Right atrium auricular region (tissue), 2 donors: ENCODE measurements at places on chromosomes 6 and 20. TPM values are rescaled to one million over a fixed set of nuclear protein-coding genes. Genes with fewer than 3 reads are reported as not detected.

- H3K4me1 ChIP-seq: no peaks in the 10 kb centered on the region
- H3K27ac ChIP-seq: no peak overlapping the region
- H3K27me3 ChIP-seq: peaks cover 3% of the 10 kb centered on the region
- no peak for DNase-seq
- no peaks in the 10 kb centered on the region for H3K36me3 ChIP-seq
These were observed 6.5 kb upstream of the BPIFB1 start for GRCh38 chr20:33276303-33277113.

SLC22A7 gene
- total RNA-seq: not detected

DNA sequence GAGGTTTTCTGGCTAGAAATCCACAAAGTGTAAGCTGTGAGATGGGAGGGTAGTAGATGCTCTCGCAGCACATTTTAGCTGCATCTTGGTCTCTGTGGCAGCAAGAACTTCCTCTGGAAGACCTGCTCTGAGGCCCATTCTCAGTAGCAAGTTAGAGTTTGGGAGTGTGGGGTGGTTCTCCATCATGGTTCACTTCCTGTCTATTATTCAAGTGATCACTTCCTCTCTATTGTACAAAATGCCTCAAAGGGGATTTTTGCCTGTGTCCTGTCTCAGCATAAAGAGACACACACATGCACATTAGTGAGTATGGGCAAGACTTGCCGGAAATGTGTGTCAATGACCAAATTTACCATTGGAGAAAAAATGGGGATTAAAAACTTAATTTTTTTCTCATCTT lies 42.5 kb downstream of the LYRM2 start:
- H3K36me3 ChIP-seq: no peaks in the 10 kb centered on the region
- no peak overlapping the region for H3K27ac ChIP-seq
- no peaks in the 10 kb centered on the region for H3K27me3 ChIP-seq

CTCFL gene
- not detected for total RNA-seq

RAMACL gene
- 0.20 TPM for total RNA-seq

KCNK16 gene
- not detected for total RNA-seq

DNA sequence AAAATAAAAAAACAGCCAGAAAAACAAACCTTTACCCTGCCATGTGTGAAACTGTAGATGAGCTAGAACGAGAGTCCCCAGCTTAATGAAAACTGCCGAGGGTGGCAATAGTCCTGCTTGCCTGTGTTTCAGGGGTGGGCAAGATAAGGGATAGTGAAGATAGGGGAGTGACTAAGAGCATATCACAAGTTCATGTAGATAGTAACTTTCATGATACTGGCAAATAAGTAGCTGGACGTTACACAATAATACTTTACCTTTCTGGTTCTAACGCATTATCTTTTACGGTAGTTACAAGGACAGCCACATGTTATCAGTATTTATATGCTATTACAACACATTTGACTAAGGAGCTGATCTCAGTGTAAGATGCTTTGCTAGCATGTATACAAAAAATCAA lies 9.3 kb upstream of the FBXO9 start:
- H3K4me1 ChIP-seq: no peaks in the 10 kb centered on the region
- no peaks in the 10 kb centered on the region for H3K36me3 ChIP-seq
- DNase-seq: no peak
- H3K4me3 ChIP-seq: no peak overlapping the region

- DNase-seq: no peak
- H3K4me1 ChIP-seq: no peaks in the 10 kb centered on the region
- no peak overlapping the region for H3K27ac ChIP-seq
These were observed 415.8 kb downstream of the PREX1 start for GRCh38 chr20:48411919-48412522.

DNA sequence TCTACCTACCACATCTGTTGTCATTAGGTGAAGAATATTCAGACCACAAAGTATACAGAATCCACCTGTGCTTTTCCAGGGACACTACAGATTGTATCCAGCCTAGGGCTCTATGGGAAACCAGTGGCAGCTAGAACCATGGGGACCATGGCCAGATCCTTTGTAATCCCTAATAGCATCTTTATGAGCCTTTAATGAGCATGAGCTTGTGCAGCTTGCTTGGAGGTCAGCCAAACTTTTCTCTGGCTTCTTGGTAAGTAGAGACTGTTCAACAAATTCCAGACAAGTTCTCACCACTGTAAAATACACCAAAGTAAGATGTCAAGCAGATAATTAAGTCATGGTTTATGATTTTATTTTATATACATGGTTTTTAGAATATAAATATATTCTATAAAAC lies 301.6 kb upstream of the ADGRB3 start:
- H3K36me3 ChIP-seq: no peaks in the 10 kb centered on the region
- no peaks in the 10 kb centered on the region for H3K4me1 ChIP-seq
- no peak overlapping the region for H3K4me3 ChIP-seq
- DNase-seq: no peak
- H3K27ac ChIP-seq: no peak overlapping the region

DNA sequence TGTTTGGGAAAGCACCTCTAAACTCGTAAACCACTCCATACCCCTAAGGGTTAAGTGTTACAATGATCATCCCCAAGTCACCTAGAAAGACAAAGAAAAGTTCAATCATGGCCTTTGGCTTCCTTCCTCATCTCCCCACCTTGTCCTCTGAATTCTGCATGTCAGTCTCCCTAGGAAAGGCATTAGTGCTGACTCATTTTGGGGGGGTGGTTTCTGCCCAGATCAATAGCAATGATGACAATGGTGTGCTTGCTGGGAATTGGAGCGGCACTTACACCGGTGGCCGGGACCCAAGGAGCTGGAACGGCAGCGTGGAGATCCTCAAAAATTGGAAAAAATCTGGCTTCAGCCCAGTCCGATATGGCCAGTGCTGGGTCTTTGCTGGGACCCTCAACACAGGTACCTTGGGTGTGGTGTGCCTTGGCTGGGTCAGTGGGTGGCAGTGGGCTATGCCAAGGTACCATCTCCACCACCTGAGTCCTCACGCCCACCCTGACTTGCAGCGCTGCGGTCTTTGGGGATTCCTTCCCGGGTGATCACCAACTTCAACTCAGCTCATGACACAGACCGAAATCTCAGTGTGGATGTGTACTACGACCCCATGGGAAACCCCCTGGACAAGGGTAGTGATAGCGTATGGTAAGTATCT lies 21.2 kb downstream of the TGM3 start:
- no peak for DNase-seq
- no peaks in the 10 kb centered on the region for H3K4me1 ChIP-seq
- no peaks in the 10 kb centered on the region for H3K27me3 ChIP-seq
- no peak overlapping the region for H3K4me3 ChIP-seq

GRCh38 chr6:142297996-142298753 lies 3.6 kb upstream of the ADGRG6 start:
- no peak overlapping the region for H3K27ac ChIP-seq
- no peaks in the 10 kb centered on the region for H3K27me3 ChIP-seq
- H3K36me3 ChIP-seq: no peaks in the 10 kb centered on the region
- no peak for DNase-seq
- peaks cover 10% of the 10 kb centered on the region for H3K4me1 ChIP-seq
